Activated CD4-positive, alpha-beta T cell treated with anti-CD3 and anti-CD28 coated beads, Interleukin-2, amount 10 ng/mL, durations not matched to agents 24 days and 14 days (primary cell): ENCODE measurements at places on chromosomes 16 and 17.

DNA sequence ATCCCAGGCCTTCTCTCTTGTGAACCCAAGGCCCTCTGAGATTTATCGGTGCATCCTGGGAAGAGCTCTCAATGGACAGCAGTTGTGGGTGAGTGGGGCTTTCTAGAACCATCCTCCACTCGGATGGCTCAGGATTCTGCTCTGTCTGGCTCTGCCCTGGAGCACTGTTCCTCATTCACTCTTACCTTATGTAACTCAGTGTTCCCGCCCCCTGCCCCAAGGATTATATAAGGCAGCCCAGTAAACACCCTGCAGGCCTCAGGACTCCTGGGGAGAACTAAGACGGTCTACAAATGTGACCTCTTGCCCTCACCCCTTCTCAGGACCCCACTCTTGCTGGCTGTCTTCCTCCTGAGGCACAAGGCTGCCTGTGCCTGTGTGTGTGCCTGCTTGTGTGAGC, 3.8 kb downstream of the RPRML start:
- DNase-seq = no peak

DNA sequence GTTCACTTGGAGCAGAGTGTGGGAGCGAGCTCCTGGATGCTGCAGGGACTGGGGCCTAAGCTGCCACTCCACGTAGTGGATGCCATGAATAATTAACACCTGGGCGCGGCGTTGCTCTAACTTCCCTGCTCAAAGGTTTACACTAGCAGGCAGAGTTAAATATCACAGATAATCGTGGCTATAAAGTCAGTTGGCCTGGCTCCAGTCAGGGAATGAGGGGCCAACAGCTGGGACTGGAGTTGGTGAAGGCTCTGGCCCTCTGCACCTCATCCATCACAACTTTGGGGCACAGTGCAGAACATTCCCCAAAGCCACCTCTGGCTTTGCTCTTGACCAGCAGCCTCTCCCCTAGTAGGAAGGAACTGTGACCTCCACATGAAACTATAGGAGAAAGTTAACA, 10.9 kb downstream of the HOXB4 start:
- DNase-seq = no peak

- DNase-seq = no peak
Measured at GRCh38 chr17:51745993-51746392, 412.5 kb downstream of the CA10 start.

DNA sequence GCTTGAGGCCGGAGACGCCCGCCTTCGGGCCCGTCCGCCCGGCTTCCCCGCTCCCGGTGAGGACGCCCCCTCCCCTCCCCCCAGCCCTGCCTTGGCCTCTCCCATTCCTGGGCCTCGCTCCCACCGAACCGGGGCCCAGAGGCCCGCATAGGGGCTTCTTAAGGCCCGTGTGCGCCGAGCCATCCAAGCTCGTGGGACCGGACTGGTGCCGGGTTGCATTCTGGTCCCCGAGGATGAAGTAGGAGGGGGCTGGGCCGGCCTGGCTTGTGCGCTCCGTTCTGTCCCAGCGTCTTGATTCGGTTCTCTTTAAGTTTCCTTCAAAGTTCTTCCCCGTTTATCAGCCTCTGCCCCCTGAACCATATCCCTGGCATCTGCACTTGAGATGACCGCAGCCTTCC, 488 bp downstream of the SENP3 start:
- peak; percentile 71 for DNase-seq

GRCh38 chr16:26605626-26606271, 461.0 kb upstream of the C16orf82 start:
- peak; percentile 71 for DNase-seq

DNA sequence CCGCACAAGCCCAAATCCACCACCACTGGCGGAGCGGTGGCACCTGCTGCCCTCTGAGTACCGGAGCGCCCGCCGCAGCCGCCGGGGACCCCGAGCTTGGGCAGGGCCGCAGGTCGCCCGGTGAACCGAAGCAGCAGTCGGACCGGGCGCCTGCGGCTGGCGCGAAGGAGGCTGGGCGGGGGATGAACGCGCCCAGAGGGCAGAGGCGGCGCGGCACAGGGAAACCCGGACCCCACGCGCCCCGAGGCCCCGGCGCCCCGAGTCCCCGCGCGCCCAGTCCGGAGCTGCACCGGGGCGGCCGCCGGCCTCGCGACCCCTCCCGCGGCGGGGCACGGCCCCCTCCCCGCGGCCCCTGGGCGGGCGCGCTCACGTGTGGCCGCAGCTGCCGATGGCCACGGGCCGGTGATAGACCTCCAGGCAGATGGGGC, 393 bp downstream of the RNF166 start:
- peak; percentile 78 for DNase-seq

- no peak for DNase-seq
Measured at GRCh38 chr17:36511216-36511615, 23.5 kb downstream of the MYO19 start.

- no peak for DNase-seq
Measured at GRCh38 chr16:9042964-9043680, 48.3 kb upstream of the HAPSTR1 start.

DNA sequence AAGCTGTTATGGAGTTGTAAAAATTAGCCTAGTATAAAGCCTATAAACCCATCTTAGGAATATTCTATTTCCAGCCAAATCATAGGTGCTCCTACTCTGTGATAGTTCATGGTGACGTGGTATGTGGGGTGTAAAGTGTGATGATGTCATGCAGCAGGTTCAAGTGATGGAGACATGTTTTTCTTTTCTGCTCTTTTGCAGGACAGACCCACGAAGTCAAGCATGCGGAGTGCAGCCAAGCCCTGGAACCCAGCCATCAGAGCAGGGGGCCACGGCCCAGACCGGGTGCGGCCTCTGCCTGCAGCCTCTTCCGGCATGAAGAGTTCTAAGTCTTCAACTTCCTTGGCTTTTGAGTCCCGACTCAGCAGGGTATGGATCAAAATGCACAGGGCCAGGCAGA, 87.3 kb downstream of the SPECC1 start:
- no peak for DNase-seq

DNA sequence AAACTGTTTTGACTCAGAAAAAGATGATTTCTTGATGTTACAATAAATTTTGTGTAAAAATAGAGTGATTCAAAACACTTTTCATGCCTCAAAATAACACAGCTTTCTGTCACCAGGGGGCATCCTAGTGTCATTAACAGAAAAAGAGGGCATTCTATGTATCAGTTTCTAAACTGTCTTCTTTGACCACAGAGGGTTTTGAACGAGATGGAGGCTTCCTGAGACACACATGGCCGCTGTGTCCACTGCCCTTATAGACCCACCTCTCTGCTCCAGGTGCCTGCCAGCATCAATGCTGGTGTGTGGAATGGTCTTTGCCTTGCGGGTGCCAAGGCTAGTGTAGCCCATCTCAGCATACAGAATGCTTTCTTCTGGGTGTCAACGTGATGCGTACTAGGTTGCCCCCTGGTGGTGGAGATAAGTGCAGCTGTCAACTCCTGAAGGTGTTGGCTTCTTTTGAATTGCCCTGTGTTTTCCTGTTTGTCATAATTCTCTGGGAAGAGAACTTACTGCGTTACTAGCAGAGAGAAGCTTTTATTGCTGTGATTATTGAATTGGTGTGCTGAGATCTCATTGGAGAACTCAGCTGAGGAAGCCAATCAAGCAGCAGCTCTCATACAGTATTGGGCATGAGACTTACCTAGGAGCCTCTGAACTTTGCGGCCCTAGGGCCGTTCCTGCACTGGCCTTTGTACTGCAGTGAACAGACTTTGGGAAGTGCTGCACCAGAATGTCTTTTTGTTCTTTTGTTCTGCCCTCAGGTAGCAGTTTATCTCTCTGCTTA, 38.6 kb downstream of the USP10 start:
- DNase-seq = peak; percentile 92

- DNase-seq = no peak
Measured at GRCh38 chr16:87407511-87408112, 15.5 kb downstream of the MAP1LC3B start.

DNA sequence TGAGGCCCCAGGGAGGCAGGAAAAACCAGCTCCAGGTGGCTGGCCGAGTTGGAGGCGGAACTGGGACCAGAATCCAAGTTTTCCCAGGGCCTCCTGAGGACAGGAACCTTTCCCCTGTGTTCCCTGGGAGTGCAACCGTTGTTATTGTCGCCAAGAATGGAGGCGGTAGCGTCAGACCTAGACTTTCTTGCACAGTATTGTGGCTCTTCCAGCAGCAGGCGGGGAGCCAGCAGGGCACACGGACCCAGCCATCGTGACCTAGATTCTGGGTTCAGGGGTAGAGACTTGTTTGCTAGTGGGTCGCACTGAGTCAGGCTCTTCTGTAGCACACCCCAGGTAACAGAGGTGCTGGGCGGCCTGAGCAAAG, 667 bp upstream of the KIF19 start:
- no peak for DNase-seq

DNA sequence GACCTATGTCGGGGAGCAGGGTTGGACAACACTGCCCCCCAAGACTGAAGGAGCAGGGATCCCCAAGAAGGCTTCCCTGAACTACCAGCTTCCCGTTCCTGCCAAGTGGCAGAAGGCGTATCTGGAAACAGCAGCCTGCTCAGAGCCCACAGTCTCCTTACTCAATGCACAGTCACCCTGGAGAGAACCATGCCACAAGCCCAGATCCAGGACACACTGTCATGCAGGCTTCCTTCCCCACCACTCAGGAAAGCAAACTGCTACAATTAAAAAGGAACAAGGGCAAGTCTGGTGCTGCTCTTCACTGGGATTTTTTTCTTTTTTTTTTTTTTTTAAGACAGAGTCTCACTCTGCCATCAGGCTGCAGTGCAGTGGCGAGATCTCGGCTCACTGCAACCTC, 8.2 kb downstream of the WDR45B start:
- DNase-seq = no peak

- DNase-seq = no peak
Measured at GRCh38 chr16:88973007-88973410, 4.0 kb downstream of the CBFA2T3 start.

- no peak for DNase-seq
Measured at GRCh38 chr17:36863131-36863530, 74.1 kb upstream of the LHX1 start.

DNA sequence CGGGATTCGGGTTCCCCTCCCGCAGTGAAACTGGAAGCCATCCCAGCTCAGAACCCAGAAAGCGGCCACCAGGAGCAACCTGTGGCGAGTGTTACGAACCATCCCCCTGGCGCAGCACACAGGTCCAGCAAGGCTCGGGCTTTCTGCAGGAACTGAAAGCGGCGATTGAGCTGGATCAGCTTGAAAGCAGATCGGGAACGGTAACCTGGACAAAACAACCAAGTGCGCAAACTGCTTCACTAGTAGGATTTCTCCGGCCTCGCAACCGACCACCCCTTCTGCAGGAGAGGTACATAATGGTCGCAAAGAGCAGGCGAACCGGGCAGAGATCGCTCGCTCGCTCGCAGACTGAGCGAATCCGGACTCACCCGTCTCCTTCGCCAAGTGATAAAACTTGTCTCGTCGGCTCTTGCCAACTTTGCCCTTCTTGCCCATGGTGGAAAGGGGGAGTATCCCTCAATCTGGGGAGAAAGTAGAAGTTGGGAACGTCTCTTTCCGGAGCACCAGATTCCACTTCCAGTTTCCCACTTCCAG, 696 bp upstream of the PSMC5 start:
- peak; percentile 71 for DNase-seq

GRCh38 chr16:87628940-87629339, 26.6 kb downstream of the JPH3 start:
- DNase-seq = no peak

DNA sequence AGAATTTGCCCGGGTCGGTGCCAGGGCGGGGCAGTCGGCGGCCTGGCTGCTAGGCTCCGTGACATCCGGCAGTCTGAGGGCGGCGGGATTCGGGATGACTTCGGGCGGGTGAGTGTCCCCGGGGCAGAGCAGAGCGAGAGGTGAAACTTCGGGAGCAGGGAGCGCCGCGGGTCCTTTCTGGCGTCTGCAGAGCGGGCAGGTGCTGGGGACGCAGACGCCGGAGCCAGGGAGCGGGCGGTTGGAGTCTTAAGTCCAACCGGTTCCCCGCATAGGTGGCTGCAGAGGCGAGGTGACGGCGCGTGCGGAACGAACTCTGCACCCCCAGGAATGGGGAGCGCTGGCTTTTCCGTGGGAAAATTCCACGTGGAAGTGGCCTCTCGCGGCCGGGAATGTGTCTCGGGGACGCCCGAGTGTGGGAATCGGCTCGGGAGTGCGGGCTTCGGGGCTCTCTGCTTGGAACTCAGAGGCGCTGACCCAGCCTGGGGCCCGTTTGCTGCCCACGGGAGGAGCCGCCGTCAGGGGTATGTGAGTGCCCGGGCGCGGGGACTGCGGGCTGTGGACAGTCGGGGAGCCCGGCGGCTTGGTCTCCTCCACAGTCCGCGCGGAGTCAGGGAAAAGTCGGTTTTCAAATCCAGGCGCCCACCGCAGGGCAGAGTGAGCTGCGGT, at the start of gene B4GALNT2:
B4GALNT2 (plus strand) TSS at position 71 of the 666 bp plus-strand sequence; CDS start at position 95, 24 bp downstream.
- DNase-seq = peak; percentile 59

DNA sequence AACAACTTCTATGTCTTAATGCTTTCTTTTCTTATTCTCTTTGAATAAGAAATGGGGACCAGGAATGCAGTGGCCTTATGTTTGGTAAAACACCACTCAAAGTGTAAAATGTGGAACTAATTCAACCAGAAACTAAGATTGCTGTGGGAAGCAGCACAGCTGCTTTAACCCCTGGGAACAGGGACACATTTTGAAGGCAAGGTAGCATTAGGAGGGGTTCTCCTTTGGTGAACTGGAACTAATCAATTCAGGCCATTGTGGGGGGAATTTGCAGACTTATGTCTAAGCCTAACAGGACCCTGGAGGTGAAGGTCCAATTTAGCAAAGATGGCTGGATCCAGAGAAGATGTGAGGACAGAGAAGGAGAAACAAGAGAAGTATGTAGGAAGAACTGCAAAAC, 256.1 kb downstream of the ZFHX3 start:
- DNase-seq = no peak

DNA sequence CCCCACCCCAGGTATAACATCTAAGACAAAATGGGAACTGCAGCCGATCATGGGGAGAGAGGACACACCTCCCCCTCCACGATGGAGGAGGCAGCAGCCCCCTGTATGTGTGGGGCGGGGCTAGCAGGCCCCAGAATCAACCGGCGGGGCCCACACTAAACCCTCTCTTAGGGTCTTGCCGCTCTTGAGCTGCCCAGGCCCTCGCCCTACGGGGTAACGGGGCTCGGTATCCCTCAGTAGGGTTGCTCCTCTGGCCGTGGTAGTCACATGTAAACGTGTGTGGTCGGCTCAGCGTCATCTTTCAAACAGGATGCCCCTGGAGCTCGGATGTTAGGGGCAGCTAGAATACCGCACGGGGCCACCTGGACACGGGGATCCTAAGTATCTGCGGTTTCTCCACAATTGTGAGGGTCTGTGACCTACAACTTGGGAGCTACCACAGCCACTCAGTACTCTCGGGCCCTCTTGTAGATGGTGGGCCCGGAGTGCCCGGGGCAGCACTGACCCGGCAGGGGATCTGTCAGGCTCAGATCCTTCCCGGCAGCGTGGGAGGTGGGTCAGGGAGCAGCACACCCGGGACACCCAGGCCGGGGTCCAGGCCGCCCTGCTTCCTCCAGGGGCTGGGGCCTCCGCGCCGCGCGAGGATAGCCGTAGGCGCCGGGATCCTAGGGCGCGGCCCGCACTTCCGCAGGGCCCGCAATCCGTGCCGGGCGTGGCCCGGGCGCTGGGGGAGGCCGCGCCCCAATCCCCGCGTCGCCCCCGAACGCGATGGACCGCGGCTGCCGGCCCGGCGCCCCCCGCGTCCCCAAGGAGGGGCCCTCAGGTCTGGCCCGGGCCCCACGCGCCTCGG, 781 bp downstream of the ARHGDIA start:
- peak; percentile 85 for DNase-seq
